Uterus (tissue), 4 donors: ENCODE measurements at places on chromosomes 12 and 14. TPM values are rescaled to one million over a fixed set of nuclear protein-coding genes. Genes with fewer than 3 reads are reported as not detected.

- no peak overlapping the region for H3K4me3 ChIP-seq
- H3K27ac ChIP-seq = peak overlapping the region; percentile 63
- peaks cover 12% of the 10 kb centered on the region for H3K4me1 ChIP-seq
- H3K36me3 ChIP-seq = no peaks in the 10 kb centered on the region
- no peaks in the 10 kb centered on the region for H3K27me3 ChIP-seq
- peak; percentile 42 for DNase-seq
These were observed 333.9 kb downstream of the ZFP36L1 start for GRCh38 chr14:68458840-68459469.

GRCh38 chr14:93431036-93431670 is 414 bp downstream of the UNC79 start:
- no peak for DNase-seq
- H3K4me1 ChIP-seq = no peaks in the 10 kb centered on the region
- H3K36me3 ChIP-seq = no peaks in the 10 kb centered on the region
- H3K4me3 ChIP-seq = no peak overlapping the region
- no peak overlapping the region for H3K27ac ChIP-seq

Gene KRT75
- not detected for total RNA-seq

Gene GYS2
- total RNA-seq = not detected

GRCh38 chr14:76304536-76305267 is 71.2 kb upstream of the ESRRB start:
- H3K4me3 ChIP-seq = no peak overlapping the region
- no peaks in the 10 kb centered on the region for H3K4me1 ChIP-seq
- no peaks in the 10 kb centered on the region for H3K27me3 ChIP-seq
- no peak for DNase-seq

- no peak for DNase-seq
- H3K27me3 ChIP-seq = no peaks in the 10 kb centered on the region
- H3K36me3 ChIP-seq = no peaks in the 10 kb centered on the region
- H3K4me3 ChIP-seq = no peak overlapping the region
- no peak overlapping the region for H3K27ac ChIP-seq
These were observed 90.8 kb downstream of the ATP23 start for GRCh38 chr12:58032156-58032555.

Gene SPX
- total RNA-seq = not detected

Gene PGF
- 2.7 TPM for total RNA-seq

DNA sequence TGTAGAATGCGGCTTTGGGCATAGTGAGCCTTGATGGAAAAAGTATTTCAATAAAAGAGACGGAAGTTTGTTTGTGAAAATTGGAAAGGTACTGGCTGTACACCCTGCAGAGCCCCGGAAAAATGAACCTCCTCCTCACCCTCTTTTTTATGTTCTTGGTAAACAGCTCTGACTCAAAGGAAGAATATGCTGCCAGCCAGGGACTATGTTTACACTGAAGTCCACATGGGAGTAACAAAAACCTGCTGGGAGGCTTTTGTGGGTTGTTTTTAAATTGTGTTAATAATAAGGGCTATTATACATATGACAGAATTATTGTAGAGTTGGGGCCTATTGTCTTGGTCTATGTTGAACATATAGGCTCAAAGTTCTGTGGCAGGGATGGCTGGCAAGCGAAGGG is 70.7 kb downstream of the TTC8 start:
- no peak for DNase-seq
- no peak overlapping the region for H3K4me3 ChIP-seq
- peak overlapping the region; percentile 54 for H3K27ac ChIP-seq
- H3K4me1 ChIP-seq = no peaks in the 10 kb centered on the region
- H3K36me3 ChIP-seq = no peaks in the 10 kb centered on the region

- no peaks in the 10 kb centered on the region for H3K27me3 ChIP-seq
- no peaks in the 10 kb centered on the region for H3K4me1 ChIP-seq
- no peaks in the 10 kb centered on the region for H3K36me3 ChIP-seq
- no peak overlapping the region for H3K4me3 ChIP-seq
These were observed 6.9 kb upstream of the DNM1L start for GRCh38 chr12:32671930-32672780.

DNA sequence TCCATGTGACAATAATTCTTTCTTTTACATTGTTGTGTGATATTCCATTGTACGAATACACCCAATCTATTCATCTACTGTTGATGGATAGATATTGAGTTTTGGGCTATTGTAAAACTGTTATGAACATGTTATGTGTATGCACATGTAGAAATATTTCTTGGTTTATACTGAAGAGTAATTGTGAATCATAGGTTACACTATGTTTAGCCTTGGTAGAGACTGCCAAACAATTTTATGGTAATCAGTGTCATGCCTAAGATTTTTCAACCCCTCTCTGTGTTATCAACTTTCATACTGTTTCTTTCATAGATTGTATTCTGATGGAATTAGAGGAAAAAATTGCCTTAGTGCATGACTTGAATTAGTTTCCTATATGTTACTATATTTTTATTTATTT is 39.5 kb downstream of the FRMD6 start:
- no peak overlapping the region for H3K4me3 ChIP-seq
- H3K27me3 ChIP-seq = no peaks in the 10 kb centered on the region
- H3K36me3 ChIP-seq = no peaks in the 10 kb centered on the region
- no peak for DNase-seq
- H3K27ac ChIP-seq = no peak overlapping the region
- peaks cover 5% of the 10 kb centered on the region for H3K4me1 ChIP-seq

DNA sequence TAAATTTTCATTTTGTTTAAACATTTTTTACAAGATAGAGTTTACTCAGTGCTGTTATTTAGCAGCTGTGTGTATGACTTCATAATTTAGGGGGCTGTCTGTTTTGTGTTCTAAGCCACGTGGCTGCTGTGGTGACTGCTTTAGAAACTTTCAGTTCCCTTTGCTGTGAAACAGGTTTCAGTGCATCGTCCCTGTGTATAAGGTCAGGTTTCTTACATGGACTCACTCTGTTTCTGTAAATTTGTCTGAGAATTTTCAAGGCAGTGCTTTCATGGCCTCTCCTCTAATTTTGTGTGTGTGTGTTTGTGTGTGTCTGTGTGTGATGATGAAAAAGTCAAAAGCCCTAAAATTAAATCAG is 32.4 kb downstream of the BICD1 start:
- no peak overlapping the region for H3K4me3 ChIP-seq
- H3K36me3 ChIP-seq = no peaks in the 10 kb centered on the region
- DNase-seq = no peak
- H3K4me1 ChIP-seq = peaks cover 6% of the 10 kb centered on the region

Gene TOMM20L
- total RNA-seq = 18.7 TPM

Gene NIN
- 45.6 TPM for total RNA-seq

GRCh38 chr12:105352052-105352451 is 21.6 kb downstream of the C12orf75 start:
- no peaks in the 10 kb centered on the region for H3K36me3 ChIP-seq
- no peak for DNase-seq
- H3K27ac ChIP-seq = no peak overlapping the region
- H3K4me1 ChIP-seq = no peaks in the 10 kb centered on the region
- no peak overlapping the region for H3K4me3 ChIP-seq

Gene TAS2R7
- total RNA-seq = not detected

DNA sequence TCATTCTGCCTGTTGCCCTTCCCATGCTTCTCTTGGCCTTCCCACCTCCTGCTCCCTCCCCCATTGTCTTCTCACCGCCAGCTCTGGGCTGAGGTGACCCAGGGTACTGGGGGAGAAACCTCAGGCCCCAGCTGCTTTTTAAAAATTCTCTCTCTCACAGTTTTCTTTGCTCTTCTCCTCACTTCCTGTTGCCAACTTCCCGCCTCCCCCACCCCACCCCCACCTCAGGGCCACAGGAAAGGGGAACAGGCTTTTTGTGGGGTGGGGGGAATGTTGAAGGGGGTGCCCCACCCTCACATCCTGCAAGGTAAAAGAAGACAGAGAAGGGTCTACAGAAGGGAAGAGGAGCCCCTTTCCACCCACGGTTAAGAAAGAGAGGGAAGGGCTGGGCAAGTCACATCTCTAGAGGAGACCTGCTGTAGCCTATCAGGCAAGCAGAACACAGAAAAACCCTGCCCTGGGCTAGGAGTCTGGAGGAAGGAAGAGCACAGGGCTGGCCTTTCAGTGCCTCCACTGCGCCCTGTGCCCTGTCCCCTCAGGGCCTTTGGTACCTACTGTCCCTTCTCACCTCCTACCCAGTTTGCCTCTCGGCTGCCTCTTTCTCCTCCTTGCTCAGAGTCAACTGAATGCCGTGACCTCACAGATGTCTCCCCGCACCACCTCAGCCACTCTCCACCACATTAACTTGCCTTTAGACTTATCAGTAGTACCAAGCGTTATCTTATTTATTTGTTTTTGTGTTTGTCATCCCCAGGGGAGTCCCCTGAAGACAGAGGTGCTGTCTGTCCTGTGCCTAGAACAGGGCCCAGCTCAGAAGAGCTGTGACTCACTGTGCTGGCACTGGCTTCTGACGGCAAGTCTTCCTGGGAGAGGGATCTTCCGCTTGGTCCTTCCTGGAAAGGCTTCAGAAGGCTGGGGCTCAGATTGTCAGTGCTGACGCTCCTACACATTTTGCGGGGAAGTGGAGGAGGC is 1.7 kb downstream of the ARHGAP9 start:
- no peak for DNase-seq
- H3K36me3 ChIP-seq = no peaks in the 10 kb centered on the region
- H3K4me3 ChIP-seq = no peak overlapping the region
- H3K4me1 ChIP-seq = no peaks in the 10 kb centered on the region
- H3K27me3 ChIP-seq = peaks cover 20% of the 10 kb centered on the region

GRCh38 chr12:29759950-29760349 is 23.8 kb downstream of the TMTC1 start:
- no peak overlapping the region for H3K27ac ChIP-seq
- H3K27me3 ChIP-seq = no peaks in the 10 kb centered on the region
- no peaks in the 10 kb centered on the region for H3K4me1 ChIP-seq
- no peaks in the 10 kb centered on the region for H3K36me3 ChIP-seq
- H3K4me3 ChIP-seq = no peak overlapping the region
- DNase-seq = no peak

Gene KCNA5
- 2.7 TPM for total RNA-seq

DNA sequence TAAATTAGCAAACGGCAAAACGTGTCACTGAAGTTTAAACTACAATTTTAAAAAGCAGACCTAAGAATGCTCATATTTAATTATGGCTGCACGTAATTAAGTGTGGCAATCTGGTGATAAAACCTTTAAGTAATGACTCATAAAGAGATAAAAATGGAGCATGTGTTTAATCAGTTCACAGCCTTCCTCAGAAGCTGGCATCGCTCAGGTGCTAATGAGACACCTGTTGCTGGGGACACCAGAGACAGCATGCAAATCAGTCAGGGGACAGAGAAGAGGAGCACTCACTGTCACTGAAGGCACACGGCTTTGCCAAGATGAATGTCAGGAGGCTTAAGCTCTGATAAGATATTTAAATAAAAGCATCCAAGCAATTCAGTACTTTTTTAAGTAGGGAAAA is 840.3 kb downstream of the GALC start:
- no peak overlapping the region for H3K4me3 ChIP-seq
- no peaks in the 10 kb centered on the region for H3K27me3 ChIP-seq
- H3K36me3 ChIP-seq = no peaks in the 10 kb centered on the region
- no peak overlapping the region for H3K27ac ChIP-seq
- H3K4me1 ChIP-seq = no peaks in the 10 kb centered on the region
- DNase-seq = no peak

DNA sequence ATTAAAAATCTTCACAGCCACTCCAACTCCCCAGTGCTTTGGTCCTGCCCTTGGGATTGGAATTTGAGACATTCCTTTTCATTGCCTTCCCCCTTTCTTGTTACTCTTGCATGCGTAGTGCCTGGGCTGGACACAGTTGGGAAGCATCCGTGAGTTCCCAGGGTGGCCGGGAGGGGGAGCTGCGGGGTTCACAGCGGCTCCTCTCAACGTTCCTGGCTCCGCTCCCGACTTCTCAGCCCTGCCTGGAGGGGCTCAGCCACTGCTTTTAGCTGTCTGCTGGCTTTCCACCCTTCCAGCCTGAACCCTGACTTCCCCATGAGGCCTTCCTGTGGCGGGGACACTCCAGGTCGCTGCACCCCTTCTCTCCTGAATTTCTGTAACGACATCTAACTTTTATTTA is 3.2 kb downstream of the TEX52 start:
- H3K27me3 ChIP-seq = no peaks in the 10 kb centered on the region
- no peak overlapping the region for H3K27ac ChIP-seq
- no peak overlapping the region for H3K4me3 ChIP-seq
- no peaks in the 10 kb centered on the region for H3K36me3 ChIP-seq
- H3K4me1 ChIP-seq = no peaks in the 10 kb centered on the region

DNA sequence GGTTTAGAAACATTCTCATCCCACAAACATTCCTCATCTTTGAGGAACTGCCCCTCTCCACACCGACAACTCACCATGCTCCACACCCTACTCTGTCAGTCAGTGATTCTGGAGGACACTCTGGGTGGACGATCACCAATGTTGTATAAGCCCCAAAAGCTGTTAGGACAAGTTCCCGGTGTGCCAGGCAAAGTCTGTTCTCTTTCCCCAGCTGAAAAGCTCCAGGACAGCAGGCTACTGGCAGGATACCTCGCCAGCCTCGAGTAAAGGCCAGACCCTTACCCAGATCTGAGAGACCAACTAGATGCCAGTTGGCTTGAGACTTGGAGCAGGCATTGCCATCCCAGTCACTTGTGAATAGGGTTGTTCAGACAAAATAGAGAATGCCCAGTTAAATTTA is 12.0 kb downstream of the KRT5 start:
- H3K27ac ChIP-seq = no peak overlapping the region
- no peaks in the 10 kb centered on the region for H3K4me1 ChIP-seq
- H3K27me3 ChIP-seq = peaks cover 3% of the 10 kb centered on the region
- DNase-seq = no peak

Gene RASSF8
- total RNA-seq = 163 TPM

DNA sequence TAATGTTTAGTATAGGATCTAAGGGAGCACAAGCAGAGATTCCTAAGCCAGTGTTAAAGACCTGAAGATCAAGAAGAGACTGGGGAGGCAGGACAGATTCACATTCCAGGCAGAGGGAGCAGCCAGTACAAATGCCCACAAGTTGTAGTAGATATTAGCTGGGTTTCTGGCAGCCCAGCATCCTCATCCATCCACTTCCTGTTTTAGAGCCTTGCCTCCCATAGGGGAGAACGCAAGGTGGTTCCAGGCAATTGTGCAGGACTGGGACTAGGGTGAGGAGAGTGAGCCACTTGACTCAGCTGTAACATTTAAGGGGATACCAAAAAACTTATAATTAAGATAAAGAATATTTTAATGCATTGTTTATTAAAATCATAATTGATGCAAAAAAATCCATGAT is 71.3 kb upstream of the PSMA6 start:
- H3K4me1 ChIP-seq = no peaks in the 10 kb centered on the region
- no peaks in the 10 kb centered on the region for H3K27me3 ChIP-seq

DNA sequence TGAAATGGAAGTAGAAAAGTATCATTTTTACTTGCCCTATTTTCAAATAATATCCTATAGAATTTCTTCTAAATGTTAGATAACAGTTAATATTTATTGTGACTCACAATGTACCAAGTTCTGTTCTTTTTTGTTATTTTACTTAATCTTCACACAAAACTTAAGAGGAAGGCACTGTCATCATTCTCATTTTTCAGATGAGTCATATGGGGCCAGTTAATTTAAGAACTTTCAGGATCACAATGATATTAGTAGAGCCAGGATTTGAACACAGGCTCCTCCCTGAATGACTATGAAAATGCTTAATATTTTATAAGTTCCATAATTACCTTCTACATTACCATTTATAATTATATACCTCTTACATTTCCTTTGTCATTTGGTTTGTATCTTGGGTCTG is 10.4 kb upstream of the TMEM260 start:
- no peak overlapping the region for H3K27ac ChIP-seq
- no peaks in the 10 kb centered on the region for H3K27me3 ChIP-seq
- DNase-seq = no peak
- H3K4me1 ChIP-seq = no peaks in the 10 kb centered on the region
